ENCODE measurements at places on chromosomes 1 and 21. TPM values are rescaled to one million over a fixed set of nuclear protein-coding genes. Genes with fewer than 3 reads are reported as not detected.

GRCh38 chr1:61089338-61089737 is 7.0 kb downstream of the NFIA start:
- peaks cover 10% of the 10 kb centered on the region for H3K4me1 ChIP-seq
- H3K36me3 ChIP-seq: peaks cover 2% of the 10 kb centered on the region
- H3K27ac ChIP-seq: no peak overlapping the region
- no peak for DNase-seq

- peak; percentile 61 for DNase-seq
- no peaks in the 10 kb centered on the region for H3K27me3 ChIP-seq
- peak overlapping the region; percentile 87 for H3K4me3 ChIP-seq
- peak overlapping the region; percentile 83 for H3K27ac ChIP-seq
- H3K4me1 ChIP-seq: peaks cover 37% of the 10 kb centered on the region
Observed at GRCh38 chr1:38872401-38873026, 634 bp downstream of the MYCBP start.

DNA sequence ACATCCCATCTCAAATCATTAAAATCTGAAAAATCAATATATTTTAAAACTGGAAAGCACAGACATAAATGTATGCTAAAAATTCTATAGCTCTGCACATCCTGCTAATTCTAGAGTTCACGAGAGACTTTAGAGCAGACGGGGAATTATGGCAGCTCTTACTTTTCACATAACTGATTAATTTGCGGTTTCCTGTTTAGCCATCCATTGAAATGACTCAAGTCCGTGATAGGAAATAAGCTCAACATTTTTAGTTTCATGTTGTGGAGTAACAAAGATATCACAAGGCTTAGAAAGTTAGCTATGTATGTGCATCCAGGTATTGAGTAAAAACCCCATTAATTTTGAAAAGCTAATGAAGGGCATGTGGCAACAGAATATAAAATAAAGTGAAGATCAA is 123.2 kb downstream of the SMYD2 start:
- DNase-seq: no peak
- peaks cover 30% of the 10 kb centered on the region for H3K4me1 ChIP-seq
- H3K27me3 ChIP-seq: peaks cover 6% of the 10 kb centered on the region
- peaks cover 9% of the 10 kb centered on the region for H3K36me3 ChIP-seq

- H3K27me3 ChIP-seq: peaks cover 81% of the 10 kb centered on the region
- H3K36me3 ChIP-seq: no peaks in the 10 kb centered on the region
- DNase-seq: no peak
Observed at GRCh38 chr1:210236840-210237409, 4.3 kb downstream of the SERTAD4 start.

GRCh38 chr21:41861987-41862386 is 17.2 kb downstream of the PRDM15 start:
- DNase-seq: no peak
- H3K4me3 ChIP-seq: no peak overlapping the region
- no peaks in the 10 kb centered on the region for H3K27me3 ChIP-seq
- no peaks in the 10 kb centered on the region for H3K36me3 ChIP-seq

DNA sequence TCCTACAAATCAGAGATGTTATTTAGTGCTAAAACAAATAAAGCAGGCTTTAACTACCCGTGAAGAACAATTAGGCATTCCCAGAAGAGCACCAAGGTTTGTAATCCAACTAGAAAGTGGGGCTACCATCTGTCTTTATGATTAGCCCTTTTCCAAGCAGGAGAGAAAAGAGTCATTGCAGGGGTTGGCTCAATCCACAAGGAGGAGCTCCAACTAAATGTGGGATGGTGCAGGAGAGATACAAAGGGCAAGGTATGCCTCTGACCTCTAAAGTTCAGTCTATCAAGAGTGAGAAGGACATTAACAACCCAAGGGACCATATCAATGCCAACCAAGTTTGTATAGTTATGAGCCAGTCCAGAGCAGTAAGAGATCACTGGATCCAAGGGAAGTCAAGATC is 382.7 kb upstream of the DUSP10 start:
- H3K27ac ChIP-seq: no peak overlapping the region
- H3K4me3 ChIP-seq: no peak overlapping the region
- no peaks in the 10 kb centered on the region for H3K36me3 ChIP-seq
- H3K4me1 ChIP-seq: no peaks in the 10 kb centered on the region

- no peak for DNase-seq
- H3K27me3 ChIP-seq: peaks cover 2% of the 10 kb centered on the region
- H3K4me3 ChIP-seq: no peak overlapping the region
- H3K36me3 ChIP-seq: no peaks in the 10 kb centered on the region
Observed at GRCh38 chr1:94113589-94114226, 7.2 kb downstream of the ABCA4 start.

DNA sequence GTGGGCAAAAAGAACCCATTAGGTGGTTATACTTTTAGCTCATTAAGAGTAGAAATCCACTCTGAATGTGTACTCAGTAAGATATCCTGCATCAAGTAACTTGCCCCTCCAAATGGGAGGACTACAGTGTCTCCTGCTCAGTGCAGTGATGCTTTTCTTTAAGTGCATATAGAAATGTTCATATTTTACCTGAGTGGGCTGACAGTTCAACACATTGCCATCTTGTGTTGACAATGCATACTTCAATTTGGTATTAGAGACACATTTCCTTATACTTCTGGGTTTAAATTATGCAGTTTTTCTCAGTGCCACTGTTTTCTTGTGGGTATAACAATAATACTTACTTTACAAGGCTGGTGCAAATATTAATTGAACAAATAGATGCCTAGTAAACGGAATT is 318.6 kb upstream of the TMPRSS15 start:
- H3K36me3 ChIP-seq: no peaks in the 10 kb centered on the region
- H3K4me3 ChIP-seq: no peak overlapping the region
- no peak for DNase-seq
- no peak overlapping the region for H3K27ac ChIP-seq

DNA sequence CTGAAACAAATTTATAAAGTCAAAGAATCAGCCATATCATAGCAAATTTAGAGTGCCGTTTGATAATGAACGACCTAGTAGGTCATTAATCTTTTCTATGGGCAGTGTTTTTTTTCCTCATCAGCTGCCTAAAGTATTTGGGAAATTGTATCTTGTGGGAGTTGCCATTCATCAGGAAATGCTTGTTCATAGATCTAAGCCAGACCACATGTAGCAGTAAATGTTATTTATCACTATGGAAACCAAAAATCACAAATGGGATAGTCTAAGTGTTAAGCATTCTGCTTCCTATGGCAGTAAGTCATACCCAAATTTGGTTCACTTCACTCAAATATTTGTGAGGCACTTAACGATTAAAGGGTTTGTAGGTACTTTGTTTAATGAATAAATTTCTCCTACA is 52.9 kb downstream of the LRRC8D start:
- no peak overlapping the region for H3K27ac ChIP-seq
- H3K36me3 ChIP-seq: peaks cover 33% of the 10 kb centered on the region
- no peaks in the 10 kb centered on the region for H3K27me3 ChIP-seq

DNA sequence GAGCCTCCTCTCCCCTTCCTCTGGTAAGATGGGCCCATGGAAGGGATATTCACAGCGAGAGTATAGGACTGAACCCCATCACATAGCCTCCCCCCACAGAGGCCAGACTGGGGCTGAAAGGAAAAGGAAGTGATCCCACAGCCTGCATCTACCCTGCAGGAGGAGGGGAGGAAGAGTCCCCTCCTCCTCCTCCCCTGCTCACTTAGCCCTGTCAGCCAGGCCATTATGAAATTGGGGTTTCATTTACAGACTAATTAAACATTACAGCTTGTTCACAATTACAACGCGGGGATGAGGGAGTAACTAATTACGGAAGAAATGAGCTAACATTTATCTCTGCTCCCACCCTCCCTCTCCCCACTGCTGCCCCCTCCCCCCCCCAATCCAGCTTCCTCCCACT is 25.4 kb downstream of the DMAP1 start:
- H3K4me3 ChIP-seq: no peak overlapping the region
- no peak for DNase-seq
- peaks cover 2% of the 10 kb centered on the region for H3K4me1 ChIP-seq
- no peaks in the 10 kb centered on the region for H3K27me3 ChIP-seq

DNA sequence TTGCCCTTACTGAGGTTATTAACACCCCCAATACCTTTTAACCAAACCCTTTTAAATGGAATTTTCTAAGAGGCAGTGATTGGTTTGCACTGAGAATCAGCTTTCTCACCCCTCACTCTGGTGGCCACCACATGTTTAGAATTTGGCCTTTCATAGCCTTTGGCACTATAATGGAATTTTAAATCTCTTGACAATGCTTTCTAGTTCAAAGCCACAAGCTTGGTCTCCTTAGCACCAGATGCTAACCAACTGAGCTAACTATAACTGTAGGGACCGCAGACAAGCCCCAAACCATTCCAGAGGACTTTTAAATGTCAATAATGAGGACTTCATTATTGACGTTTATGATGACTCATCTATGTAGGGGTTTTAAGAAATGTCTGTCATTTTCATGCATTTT is 238.7 kb upstream of the SNX7 start:
- DNase-seq: no peak
- peaks cover 2% of the 10 kb centered on the region for H3K4me1 ChIP-seq
- no peaks in the 10 kb centered on the region for H3K27me3 ChIP-seq
- no peaks in the 10 kb centered on the region for H3K36me3 ChIP-seq

- H3K27me3 ChIP-seq: peaks cover 9% of the 10 kb centered on the region
- H3K36me3 ChIP-seq: no peaks in the 10 kb centered on the region
Observed at GRCh38 chr1:31792116-31792515, 23.7 kb downstream of the SPOCD1 start.

DNA sequence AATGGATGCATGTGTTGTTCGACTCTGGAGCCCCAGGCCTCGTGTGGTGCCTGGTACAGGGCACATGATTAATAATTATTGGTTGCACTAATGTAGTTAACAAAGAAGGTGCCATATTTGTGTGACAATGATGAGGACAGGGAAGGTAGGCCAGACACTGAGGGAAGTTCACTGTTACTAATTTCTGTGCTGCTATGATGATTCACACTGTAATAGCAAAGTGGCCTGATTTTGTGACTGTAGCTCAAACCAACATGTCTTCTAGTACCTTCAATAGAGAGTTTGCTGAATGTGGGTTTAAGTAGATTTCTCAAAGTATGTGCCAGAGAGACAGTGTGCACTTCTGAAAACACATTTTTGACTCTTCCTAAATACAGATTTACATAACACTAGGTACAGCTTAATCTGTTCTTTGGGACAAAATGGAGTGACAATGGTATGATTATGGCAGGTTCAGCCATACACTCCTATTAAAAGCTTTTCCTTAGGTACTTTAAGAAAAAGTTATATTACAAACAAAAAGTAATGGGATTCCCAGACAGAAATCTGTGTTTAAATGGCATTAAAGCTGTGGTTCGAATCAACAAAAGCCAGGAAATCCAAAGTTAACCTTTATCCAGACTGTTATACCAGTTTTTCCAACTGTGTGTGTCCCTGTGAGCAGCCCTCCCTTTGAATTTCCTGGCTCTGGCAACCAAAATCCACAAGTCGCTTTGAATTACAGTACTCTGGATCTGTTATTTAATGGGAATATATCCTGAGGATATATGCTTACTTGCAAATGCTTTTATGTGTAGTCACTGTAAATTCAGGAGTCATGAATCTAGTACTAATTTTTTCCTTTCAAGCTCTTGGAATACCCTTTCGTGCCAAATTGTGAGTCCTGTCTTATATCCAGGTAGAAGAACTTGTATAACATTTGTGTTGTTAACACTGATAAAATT is 277.1 kb upstream of the SGIP1 start:
- H3K27me3 ChIP-seq: no peaks in the 10 kb centered on the region
- H3K4me3 ChIP-seq: no peak overlapping the region
- H3K4me1 ChIP-seq: peaks cover 80% of the 10 kb centered on the region
- no peak for DNase-seq
- H3K36me3 ChIP-seq: peaks cover 14% of the 10 kb centered on the region
- H3K27ac ChIP-seq: no peak overlapping the region

- H3K4me3 ChIP-seq: no peak overlapping the region
- H3K4me1 ChIP-seq: peaks cover 1% of the 10 kb centered on the region
- H3K27me3 ChIP-seq: peaks cover 66% of the 10 kb centered on the region
- H3K36me3 ChIP-seq: no peaks in the 10 kb centered on the region
- no peak for DNase-seq
Observed at GRCh38 chr1:200248541-200248940, 161.3 kb downstream of the ZNF281 start.

DNA sequence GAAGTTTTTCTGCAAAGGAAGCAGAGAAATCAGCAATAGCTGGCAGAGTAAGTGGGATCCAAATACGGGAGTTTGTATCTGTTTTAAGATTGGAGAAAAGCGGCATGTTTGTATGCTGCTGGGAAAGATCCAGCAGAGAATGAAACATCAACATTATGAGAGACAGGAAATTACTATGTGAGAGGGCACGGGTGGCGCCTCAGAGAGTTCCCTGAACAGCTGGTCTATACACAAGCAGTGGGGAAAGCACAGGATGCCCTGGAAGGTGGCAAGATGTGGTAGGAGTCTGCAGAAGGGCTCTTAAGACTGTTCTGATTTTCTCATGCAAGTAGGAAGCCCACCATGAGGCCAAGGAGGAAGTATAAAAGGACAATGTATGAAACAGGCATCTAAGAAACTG is 130.4 kb downstream of the RERE start:
- H3K36me3 ChIP-seq: peaks cover 5% of the 10 kb centered on the region
- H3K4me3 ChIP-seq: no peak overlapping the region
- no peak overlapping the region for H3K27ac ChIP-seq
- DNase-seq: no peak

DNA sequence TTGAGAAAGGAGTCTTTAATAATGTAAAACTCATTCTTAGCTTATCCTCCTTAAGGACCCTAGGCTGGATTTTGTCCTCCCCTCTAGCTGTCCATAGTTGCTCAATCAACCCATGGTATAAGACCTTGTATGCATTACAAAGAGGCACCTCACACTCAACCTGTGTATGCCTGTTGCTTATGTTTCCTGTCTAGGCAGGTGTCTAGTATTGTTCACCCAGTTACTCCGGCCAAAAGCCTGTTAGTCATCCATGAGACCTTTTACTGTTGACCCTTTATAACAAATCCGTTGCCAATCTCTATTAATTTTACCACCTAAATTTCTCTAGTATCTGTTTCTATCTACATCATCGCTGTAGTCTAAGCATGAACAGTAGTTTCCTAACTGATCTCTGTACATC is 3.7 kb downstream of the LYPLAL1 start:
- no peak overlapping the region for H3K27ac ChIP-seq
- no peak for DNase-seq
- no peaks in the 10 kb centered on the region for H3K27me3 ChIP-seq
- peaks cover 32% of the 10 kb centered on the region for H3K4me1 ChIP-seq

- no peaks in the 10 kb centered on the region for H3K27me3 ChIP-seq
- H3K27ac ChIP-seq: no peak overlapping the region
- DNase-seq: no peak
Observed at GRCh38 chr21:17264182-17264581, 248.7 kb upstream of the CXADR start.

GRCh38 chr1:154405747-154406571 is 816 bp downstream of the IL6R start:
- H3K4me3 ChIP-seq: peak overlapping the region; percentile 59
- no peak overlapping the region for H3K27ac ChIP-seq
- H3K27me3 ChIP-seq: peaks cover 46% of the 10 kb centered on the region
- DNase-seq: peak; percentile 57
- no peaks in the 10 kb centered on the region for H3K36me3 ChIP-seq
- peaks cover 63% of the 10 kb centered on the region for H3K4me1 ChIP-seq

GRCh38 chr1:162939035-162939434 is 78.1 kb upstream of the CCDC190 start:
- no peak overlapping the region for H3K4me3 ChIP-seq
- H3K27ac ChIP-seq: no peak overlapping the region
- no peaks in the 10 kb centered on the region for H3K36me3 ChIP-seq
- peaks cover 27% of the 10 kb centered on the region for H3K27me3 ChIP-seq
- no peaks in the 10 kb centered on the region for H3K4me1 ChIP-seq

FCRL6 gene
- total RNA-seq: 0.61 TPM

LEFTY1 gene
- total RNA-seq: not detected

SYCP1 gene
- not detected for total RNA-seq

RASAL2 gene
- total RNA-seq: not detected

ZNF648 gene
- total RNA-seq: not detected

PIK3R3 gene
- 6.7 TPM for total RNA-seq

All from activated CD8-positive, alpha-beta memory T cell treated with anti-CD3 and anti-CD28 coated beads, Interleukin-2, amount 10 ng/mL, durations not matched to agents 7 days and 5 days (primary cell).